NCI-H1436 (cell line): ENCODE measurements at places on chromosomes 1 and 21.
A peak's percentile ranks its signal among the peaks of the same experiment; 100 is the strongest.

DNA sequence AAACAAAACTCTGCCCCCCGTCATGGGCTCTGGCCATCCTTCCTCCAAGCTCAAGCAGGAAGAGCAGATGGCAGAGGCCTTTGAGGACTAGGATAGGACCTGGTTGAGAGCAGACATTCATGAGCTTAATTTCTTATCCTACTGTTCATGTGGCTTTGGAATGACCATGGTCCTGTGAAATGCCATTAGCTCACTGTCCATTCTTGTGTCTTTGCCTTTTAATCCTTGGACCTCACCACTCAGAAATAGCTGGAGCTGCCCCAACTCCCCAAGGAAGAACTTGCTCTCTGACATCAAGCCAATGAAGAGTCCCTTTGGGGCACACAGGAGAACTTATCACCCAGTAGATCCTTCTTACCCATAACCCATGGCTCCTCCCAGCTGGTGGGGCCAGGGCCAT is 11.6 kb upstream of the FAM20B start:
- no peak for DNase-seq

DNA sequence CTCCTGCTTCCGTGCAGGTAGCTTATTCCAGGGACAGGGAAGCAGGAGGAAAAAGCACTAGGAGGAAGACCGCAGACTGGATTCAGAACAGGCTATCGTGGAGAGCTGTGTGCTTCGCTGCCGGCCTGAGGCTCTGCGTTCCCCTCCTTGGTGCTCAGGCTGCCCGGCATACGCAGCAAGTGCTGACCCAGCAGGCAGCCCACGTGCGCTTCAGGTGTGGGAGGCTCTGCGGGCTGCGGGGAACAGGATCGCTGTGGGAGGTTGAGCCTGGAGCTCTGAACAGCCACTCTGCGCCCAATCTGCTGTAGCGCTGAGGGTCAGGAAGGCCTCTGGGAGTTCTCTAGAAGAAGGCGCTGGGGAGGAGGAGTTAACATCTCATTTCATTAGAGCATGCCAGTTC is 27.9 kb downstream of the DOP1B start:
- DNase-seq, result no peak

DNA sequence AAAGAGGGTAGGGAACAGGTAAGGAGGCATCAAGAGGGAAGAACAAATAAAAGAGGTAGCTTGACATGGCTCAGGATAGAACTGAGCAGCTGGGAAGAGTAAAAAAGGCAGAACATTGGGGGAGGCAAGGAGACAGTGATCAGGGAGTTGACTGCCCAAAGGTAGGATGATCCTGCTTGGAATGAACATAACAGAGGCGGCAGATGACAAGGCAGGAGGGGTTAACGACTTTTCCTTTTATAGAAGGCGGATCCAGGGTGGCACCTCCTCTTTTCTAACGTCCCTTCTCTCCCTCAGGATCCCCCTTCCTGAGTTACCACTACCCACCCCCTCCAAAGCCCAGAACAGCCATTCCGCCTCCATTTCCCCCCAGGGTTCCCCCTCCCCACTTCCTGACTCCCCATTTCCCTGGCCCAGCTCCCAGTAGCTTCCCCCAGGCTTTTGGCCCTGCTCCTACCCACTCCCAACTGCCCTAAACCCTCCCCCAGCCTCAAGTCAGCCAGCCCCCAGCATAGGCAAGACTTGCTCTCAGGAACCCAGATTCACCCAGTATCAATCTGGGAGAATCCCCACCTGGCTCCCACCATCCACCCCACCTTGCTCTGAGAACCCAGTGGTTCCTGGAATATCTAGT is 769 bp upstream of the ADAMTS4 start:
- no peak for DNase-seq

GRCh38 chr1:87553511-87553910 is 224.8 kb downstream of the LMO4 start:
- no peak for DNase-seq

GRCh38 chr1:54955359-54955758 is 25.1 kb upstream of the TMEM61 start:
- no peak for DNase-seq

DNA sequence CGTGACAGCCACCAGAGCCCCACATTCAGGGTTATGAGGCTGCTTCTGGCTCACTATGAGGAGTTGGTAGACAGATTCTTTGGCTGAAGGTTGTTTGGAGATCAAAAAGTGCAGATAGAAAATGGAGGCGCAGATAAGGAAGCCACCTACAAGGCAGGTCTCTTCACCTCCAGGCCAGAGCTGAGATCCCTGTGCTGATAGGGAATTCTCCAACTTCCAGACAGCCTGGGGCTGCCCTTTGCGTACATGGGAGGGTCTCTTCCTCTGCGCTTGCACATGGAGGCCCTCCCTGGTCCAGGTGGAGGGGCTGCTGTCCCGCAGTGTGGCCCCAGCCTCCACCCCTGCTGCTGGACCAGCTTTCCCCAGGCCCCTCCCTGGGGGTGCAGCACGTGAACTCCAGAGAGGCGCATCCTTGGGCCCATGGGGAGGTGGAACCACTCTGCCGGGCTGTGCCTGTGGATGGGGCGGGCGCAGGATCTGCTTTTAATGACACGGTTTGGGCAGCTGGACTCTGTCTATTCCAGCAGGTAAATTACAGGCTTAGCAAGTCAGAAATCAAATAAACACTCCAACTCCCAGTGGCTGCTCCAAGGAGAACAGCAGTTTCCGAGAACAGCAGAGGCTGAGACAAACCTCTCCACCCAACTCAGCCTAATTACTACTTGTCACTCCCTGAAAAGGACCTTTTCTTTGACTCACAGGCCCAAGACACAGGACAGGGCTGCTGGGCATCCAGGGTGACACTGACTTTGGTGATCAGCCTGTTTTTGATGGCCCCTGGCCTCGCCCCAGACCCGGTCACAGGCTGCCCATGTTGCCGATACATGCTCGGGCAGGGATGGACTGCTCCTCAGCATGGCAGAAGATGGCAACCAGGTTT is 12.4 kb downstream of the OXCT2 start:
- DNase-seq, result no peak

GRCh38 chr1:224865510-224865909 is 64.0 kb upstream of the DNAH14 start:
- DNase-seq, result no peak

DNA sequence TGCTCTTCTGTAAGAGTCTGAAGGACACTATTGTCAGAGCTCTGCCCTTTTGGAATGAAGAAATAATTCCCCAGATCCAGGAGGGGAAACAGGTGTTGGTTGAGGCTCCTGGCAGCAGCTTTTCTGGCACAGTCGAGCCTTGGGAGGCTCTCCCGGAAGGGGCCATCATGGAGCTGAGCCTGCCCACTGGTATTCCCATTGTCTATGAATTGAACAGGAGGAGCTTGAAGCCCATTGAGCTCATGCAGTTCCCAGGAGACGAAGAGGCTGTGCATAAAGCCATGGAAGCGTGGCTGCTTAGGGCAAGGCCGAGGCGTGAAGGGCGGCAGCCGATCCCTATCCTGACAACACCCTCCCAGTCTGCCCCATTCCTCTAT is 26.6 kb downstream of the UBE4B start:
- DNase-seq, result no peak

GRCh38 chr1:185560760-185561159 is 173.4 kb upstream of the HMCN1 start:
- no peak for DNase-seq

- DNase-seq, result no peak
Observed at GRCh38 chr1:34747638-34747941, 7.3 kb upstream of the GJB5 start.

- no peak for DNase-seq
Observed at GRCh38 chr21:45571641-45572040, 29.4 kb upstream of the SLC19A1 start.

- no peak for DNase-seq
Observed at GRCh38 chr1:155481741-155482241, 80.8 kb downstream of the ASH1L start.

GRCh38 chr1:8122477-8123407 is 96.6 kb upstream of the ERRFI1 start:
- DNase-seq, result no peak

DNA sequence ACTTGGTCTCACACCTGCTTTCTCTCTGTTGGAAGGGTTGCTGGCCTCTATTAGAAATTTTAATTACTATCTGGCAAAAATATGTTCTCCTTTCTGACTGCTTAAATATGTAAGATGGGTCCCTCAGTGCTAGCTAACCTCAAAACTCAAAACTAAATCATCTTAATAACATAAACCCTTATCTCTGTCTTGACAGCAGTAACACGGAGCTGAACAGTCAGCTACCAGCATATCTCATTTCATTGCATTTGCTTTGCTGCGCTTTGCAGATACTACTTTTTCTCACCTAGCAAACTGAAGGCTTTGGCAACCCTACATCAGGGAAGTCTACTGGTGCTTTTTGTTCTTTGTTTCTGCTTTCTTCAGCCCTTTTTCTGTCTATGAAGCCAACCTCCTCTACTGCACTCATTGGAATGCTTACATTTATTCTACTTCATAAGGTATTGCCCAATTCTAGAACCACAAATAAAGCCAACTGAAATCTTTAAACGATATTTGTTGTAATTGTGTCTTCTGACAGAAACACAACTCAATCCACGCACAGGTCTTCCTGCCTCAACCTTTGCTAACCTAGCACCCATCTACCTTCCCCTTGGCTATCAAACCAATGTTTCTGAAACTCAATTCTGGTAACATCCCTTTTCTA is 95.6 kb downstream of the RERE start:
- DNase-seq, result no peak

DNA sequence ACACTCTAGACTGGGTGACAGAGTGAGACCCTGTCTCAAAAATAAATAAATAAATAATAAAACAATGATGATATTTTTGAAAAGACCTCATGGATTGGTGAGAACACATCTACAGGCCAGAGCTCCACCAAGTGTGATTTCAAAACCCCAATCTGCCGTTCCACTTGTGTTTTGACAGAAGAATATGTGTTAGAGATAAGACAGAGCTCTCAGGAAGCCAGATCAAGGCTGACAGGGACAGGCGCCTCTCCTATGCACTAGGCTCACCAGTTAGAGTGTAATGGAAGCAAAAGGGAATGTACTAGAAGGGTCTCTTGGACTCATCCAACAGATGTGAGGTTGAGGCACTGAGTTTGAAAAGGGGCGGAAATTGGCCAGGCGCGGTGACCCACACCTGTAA is 110.7 kb upstream of the ERRFI1 start:
- no peak for DNase-seq

DNA sequence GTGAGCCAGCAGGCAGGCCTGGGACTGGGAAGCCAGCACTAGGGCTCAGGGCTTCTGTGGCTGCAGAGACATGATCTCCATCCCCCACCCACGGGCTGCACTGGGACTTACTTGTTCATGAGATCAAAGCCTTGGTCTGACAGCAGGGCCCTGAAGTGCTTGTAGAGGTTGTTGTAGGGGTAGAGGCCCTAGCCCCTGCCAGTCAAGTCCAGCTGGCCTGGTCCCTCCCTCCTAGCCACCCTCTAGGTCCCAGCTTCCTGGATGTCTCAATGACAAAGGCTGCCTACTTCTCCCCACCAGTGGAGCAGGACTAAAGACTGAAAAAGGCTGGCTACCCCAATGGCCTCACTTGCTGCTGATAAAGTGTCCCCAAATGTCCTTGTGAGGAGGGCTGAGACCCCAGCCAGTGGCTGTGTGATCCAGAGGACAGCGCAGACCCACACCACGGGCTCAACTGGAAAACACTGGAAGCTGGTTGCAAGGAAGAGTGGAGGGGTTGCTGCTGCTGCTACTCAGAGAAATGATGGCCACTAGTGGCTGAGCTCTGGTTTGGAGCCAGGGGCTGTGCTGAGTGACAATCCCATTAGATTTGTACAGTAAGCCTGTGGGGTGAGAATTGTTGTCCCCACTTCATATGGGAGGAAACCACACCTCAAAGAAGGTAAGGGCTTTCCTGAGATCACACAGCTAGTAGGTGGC is 1.4 kb downstream of the HTR1D start:
- DNase-seq, result no peak

DNA sequence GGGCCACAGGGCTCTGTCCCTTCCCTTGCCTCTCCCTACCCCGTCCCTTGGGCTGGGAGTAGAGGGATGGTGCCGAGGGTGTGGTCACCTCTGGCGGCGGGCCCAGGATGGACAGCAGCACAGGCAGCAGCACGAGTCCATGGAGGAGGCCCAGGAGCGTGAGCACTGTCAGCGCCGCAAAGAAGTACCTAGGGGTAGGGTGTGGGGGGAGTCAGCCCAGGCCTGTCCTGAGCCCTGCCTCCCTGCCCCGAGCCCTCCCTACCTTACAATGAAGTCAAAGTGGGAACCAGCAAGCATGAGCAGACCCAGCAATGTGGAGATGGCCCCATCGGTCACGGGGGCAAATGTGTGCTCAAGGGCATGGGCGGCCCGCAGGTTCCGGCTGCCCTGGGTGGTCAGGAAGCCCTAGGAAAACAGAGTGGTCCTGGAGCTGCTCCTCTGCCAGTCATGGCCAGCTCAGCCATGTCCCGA is 14.7 kb downstream of the BTBD19 start:
- DNase-seq, result no peak

DNA sequence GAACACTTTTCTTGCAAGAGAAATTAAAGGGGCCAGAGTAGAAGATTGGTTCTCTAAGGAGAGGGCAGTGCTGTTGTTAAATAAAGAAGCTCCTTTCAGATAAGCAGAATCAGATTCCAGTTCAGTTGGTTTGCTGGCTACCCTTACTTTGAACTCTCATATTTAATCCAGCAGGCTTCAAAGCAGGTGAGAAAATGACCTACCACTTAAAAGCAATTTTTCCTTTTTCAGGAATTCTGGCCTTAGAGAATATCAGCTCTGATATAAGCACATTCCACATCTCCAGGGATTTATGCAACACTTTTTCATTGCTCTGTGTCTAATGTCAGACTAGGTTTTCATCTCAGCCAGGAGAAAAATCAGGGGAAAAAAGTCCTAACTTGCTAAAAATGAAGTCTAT is 28.7 kb downstream of the WNT2B start:
- DNase-seq, result no peak

- no peak for DNase-seq
Observed at GRCh38 chr1:58708166-58708565, 8.3 kb upstream of the MYSM1 start.

- DNase-seq, result no peak
Observed at GRCh38 chr1:234971586-234972297, 156.9 kb downstream of the TOMM20 start.

DNA sequence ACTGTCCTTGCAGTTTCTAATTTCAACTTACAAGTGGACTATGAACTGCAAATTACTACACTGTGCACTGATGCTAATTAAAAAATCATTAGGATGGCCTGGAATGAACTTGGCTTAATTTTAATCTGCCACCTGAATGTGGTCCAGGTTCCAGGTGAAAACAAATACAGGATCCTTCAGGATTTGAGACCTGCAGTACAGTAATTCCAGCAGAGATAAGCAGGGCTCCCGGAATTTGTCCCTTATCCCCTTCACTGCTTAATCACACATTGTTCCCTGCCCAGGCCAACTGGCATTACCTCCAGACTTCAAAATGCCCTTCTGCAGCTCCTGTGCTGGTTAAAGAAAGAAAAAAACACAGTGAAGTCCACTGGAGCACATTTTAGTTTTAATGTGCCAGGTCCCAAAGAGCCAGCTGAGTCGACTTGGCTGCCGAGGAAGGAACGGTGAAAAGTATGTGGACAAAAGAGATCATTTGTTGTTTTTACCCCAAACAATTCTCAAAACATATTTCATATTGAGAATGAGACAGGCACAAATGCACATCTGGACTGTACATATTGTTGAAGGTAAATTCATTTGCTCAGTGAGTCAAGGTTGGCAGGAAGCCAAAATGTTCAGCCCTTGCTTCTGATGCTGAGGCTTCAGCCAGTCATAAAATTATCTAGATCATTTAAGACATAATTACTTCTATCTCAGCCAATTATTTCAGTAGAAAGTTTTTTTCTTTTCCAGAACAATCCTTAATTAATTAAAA is 28.3 kb downstream of the DEGS1 start:
- DNase-seq, result peak; percentile 73
